Activated CD4-positive, alpha-beta T cell treated with anti-CD3 and anti-CD28 coated beads for 24 hours (primary cell): ENCODE measurements at places on chromosomes 1 and 21.

DNA sequence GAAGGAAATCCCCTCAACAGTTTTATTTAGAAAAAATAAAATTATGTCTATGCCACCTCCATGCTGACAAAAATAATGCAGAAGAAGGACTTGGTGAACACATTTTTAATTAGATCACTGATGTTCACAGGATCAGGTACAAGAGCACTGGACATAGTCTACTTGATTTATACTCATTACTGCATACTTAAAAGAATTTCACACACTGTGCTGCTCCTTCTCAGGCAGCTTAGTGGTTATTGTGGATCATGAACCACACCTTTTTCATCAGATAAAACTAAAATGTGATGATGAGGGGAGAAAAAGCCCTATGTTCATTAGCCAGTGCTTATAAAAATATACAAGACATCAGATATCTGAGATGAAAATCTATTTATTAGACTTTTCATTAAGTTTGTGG, 103.3 kb upstream of the DPH5 start:
- DNase-seq: no peak

- no peak for DNase-seq
These were observed 448.7 kb downstream of the LTN1 start for GRCh38 chr21:28543975-28544374.

- no peak for DNase-seq
These were observed 4.6 kb downstream of the CRYBG2 start for GRCh38 chr1:26349188-26349876.

DNA sequence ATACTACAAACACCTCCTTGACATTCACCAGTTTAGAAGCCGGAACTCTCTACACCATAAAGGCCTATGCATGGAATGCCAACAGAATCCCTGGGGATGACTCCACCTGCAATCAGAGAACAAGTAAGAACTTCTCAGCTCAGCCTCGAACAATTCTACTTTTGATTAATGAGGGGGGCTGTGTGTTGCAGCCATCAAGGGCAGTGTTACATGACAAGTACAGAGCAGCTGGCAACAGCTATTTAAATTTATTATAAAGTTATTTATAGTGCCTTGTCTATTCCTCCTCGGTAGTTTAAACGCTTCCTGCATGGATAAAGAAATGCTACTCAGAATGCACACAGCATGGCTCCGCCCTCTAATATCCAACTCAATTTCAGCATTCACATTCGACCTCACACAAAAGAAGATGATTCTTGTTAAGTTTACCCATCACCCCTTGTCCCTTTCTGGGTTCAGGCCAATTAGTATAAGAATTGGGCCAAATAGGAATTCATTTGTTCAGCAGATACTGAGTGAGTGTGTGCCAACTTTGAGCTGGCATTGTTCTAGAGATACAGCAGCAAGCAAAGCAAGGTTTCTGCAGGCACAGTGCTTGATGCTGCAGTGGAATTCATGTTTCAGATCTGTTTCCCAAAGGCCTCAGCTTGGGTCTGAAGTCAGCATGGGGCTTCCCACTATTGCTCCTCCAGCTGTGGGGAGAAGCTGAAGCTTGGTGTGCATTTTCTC, 6.4 kb downstream of the FNDC7 start:
- DNase-seq: no peak

DNA sequence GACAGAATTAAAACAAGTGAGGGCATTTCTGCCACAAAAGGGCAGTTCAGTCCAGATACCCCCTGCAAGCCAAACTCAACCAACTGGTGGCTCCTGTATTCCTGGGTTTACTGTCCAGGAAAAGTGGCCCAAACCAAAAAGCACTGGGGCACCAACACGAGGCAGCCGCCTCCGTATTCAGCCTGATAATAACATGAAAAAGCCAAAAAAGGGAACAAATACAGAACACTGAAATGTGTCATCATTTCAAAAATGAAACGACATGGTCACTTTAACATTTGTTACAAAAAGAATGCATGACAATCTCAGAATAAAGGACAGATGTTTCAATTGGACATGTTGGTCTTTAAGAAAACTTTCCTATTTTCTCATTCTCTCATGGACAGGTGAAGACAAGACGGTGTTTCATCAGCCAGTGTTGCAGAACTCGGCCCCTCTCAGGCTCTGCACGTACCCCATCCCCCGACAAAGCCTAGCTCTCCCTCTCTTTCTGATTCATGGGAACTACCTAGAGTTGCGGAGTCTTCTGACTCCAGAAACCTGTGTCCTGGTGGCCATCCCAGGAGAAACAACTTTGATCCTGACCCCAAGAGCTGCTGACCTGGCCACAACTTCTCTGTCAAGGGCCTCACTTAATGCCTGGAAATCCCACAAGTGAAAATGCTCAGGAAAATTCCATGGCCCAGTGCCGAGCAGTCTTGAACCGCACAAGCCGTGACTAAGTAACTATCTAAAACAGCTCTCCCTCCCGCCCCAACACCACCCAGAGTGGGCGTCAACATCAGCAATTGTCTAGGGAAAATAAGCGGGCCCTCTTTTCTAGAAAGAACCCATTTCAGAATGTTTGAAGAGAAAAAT, 27.1 kb downstream of the ZBTB17 start:
- no peak for DNase-seq
